Naive thymus-derived CD4-positive, alpha-beta T cell (primary cell): ENCODE measurements at places on chromosomes 7 and 10.

- no peaks in the 10 kb centered on the region for H3K36me3 ChIP-seq
- H3K4me1 ChIP-seq, result no peaks in the 10 kb centered on the region
- no peak overlapping the region for H3K4me3 ChIP-seq
- DNase-seq, result no peak
Measured at GRCh38 chr10:74691164-74691563, 135.2 kb upstream of the KAT6B start.

DNA sequence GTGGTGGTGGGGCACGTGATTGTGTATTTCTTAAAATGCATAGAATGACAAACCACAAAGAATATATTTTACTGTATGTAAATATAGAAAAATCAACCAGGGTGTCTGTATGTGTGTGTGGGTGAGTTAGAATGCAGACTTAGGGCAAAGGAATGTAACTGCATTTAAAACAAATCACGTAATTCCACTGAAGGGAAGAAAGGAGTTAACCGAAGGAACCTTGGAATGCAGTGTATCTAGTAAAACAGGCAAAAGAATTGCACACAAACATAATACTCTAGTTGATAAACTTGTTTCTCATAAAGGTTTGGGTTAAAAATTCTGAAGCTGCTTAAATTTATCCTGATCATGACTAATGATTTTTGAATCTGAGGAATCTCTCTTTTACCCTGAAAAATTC lies 134.9 kb downstream of the ADRA2A start:
- no peaks in the 10 kb centered on the region for H3K4me1 ChIP-seq
- no peaks in the 10 kb centered on the region for H3K27me3 ChIP-seq
- H3K27ac ChIP-seq, result no peak overlapping the region
- no peak for DNase-seq
- H3K36me3 ChIP-seq, result no peaks in the 10 kb centered on the region

- no peak overlapping the region for H3K27ac ChIP-seq
- DNase-seq, result no peak
- H3K4me3 ChIP-seq, result no peak overlapping the region
- H3K36me3 ChIP-seq, result no peaks in the 10 kb centered on the region
- no peaks in the 10 kb centered on the region for H3K4me1 ChIP-seq
Measured at GRCh38 chr7:119556436-119556835, 716.5 kb upstream of the KCND2 start.

DNA sequence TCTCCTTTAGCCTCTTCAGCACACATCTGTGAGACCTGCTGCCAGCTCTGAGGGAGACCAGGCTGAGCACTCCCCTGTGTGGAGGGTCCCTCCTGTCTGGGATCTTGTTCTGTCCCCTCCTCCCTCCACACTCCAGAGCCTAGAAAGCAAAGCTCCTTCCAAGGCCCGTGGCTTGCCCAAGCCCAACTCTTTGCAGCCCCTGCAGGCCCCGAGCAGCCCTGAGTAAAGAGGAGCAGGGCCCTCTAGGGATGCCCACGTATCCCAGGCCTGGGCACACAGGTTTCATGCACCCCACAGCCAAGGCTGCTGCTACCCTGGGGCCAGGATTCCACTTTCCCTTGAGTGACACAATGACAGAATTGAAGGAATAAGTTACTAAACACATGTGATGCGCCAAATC lies 24.0 kb downstream of the COBL start:
- no peak overlapping the region for H3K4me3 ChIP-seq
- H3K4me1 ChIP-seq, result no peaks in the 10 kb centered on the region
- no peak overlapping the region for H3K27ac ChIP-seq
- no peaks in the 10 kb centered on the region for H3K27me3 ChIP-seq

GRCh38 chr7:15764851-15765382 lies 78.4 kb upstream of the MEOX2 start:
- no peaks in the 10 kb centered on the region for H3K27me3 ChIP-seq
- H3K4me3 ChIP-seq, result no peak overlapping the region
- H3K36me3 ChIP-seq, result no peaks in the 10 kb centered on the region
- H3K27ac ChIP-seq, result no peak overlapping the region
- DNase-seq, result no peak

- DNase-seq, result no peak
- no peaks in the 10 kb centered on the region for H3K27me3 ChIP-seq
- H3K4me3 ChIP-seq, result no peak overlapping the region
- H3K27ac ChIP-seq, result no peak overlapping the region
- no peaks in the 10 kb centered on the region for H3K36me3 ChIP-seq
Measured at GRCh38 chr7:35513195-35513594, 181.7 kb downstream of the HERPUD2 start.

DNA sequence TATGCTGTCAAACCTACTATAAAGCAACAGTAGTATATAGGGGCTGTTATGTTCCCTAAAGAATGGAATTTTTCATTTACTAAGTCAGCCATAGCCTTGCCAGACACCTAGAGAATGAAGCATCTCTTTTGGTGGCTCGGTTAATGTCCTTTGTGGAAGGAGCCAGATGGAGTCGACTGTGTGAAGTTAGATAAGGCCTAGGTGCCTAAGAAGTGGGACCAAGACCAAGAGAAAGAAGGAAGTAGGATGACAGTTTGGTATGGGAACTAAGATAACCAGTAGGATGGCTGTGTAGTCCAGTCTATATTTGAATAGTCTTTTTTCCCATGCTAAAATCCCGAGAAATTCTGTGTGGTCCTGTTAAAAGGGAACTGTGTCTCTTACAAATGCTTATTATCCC lies 62.2 kb downstream of the REEP3 start:
- no peaks in the 10 kb centered on the region for H3K4me1 ChIP-seq
- no peaks in the 10 kb centered on the region for H3K36me3 ChIP-seq
- no peak overlapping the region for H3K27ac ChIP-seq
- no peak overlapping the region for H3K4me3 ChIP-seq
- no peaks in the 10 kb centered on the region for H3K27me3 ChIP-seq

DNA sequence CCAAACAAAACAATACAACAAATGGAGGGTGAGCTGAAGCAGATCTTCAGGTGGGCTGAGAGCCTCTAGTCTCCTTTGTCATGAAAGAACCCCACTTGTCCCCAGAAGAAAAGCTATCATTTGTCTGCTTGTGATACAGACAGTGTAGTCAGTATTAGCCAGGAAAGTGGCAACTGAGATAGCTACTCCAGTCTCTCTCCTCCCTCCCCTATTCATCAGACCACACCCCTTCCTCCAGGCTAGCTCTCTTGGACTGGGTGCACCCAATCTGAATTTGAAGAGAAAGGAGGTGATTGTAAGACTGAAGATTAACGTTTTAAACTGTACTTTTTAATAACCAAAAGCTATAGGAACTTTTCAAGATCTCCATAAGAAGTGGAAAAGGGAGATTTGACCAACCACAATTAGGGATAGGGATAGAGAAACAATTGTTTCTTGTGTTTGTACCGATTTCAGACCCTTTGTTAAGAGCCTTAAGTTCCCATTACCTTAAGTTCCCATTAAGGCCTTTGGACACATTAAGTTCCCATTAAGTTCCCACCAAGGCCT lies 14.1 kb downstream of the BMPR1A start:
- no peaks in the 10 kb centered on the region for H3K36me3 ChIP-seq
- no peaks in the 10 kb centered on the region for H3K4me1 ChIP-seq
- DNase-seq, result no peak
- no peaks in the 10 kb centered on the region for H3K27me3 ChIP-seq
- H3K4me3 ChIP-seq, result no peak overlapping the region
- H3K27ac ChIP-seq, result no peak overlapping the region

DNA sequence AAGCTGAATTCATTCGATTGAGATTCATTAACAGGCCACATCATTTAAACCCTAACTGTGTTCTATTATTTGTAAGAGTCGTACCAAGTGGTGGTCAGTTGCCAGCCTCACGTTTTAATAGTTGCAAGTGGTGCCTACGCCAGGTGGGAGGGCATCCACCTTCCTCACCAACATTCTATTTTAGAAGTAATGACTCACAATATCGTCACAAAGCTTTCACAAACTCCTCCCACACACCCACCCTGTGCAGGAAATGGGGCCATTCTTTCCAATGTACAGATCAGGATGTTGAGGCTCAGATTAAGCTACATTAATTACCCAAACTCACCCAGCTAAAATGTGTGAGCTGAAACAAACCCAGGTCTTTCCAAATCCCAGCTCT lies 77.3 kb upstream of the SAMD8 start:
- no peaks in the 10 kb centered on the region for H3K27me3 ChIP-seq
- no peaks in the 10 kb centered on the region for H3K4me1 ChIP-seq
- DNase-seq, result no peak
- no peak overlapping the region for H3K4me3 ChIP-seq
- H3K27ac ChIP-seq, result no peak overlapping the region

GRCh38 chr10:74058071-74058470 lies 60.2 kb downstream of the VCL start:
- H3K4me1 ChIP-seq, result peaks cover 15% of the 10 kb centered on the region
- no peak overlapping the region for H3K27ac ChIP-seq
- no peaks in the 10 kb centered on the region for H3K36me3 ChIP-seq
- DNase-seq, result no peak

GRCh38 chr7:89618274-89618673 lies 536.0 kb upstream of the STEAP1 start:
- no peak for DNase-seq
- no peaks in the 10 kb centered on the region for H3K36me3 ChIP-seq
- H3K4me1 ChIP-seq, result peaks cover 16% of the 10 kb centered on the region
- no peak overlapping the region for H3K27ac ChIP-seq

- no peak overlapping the region for H3K27ac ChIP-seq
- no peaks in the 10 kb centered on the region for H3K27me3 ChIP-seq
- H3K4me1 ChIP-seq, result no peaks in the 10 kb centered on the region
- no peak overlapping the region for H3K4me3 ChIP-seq
- no peaks in the 10 kb centered on the region for H3K36me3 ChIP-seq
- no peak for DNase-seq
Measured at GRCh38 chr7:3955751-3956696, 655.0 kb downstream of the SDK1 start.

DNA sequence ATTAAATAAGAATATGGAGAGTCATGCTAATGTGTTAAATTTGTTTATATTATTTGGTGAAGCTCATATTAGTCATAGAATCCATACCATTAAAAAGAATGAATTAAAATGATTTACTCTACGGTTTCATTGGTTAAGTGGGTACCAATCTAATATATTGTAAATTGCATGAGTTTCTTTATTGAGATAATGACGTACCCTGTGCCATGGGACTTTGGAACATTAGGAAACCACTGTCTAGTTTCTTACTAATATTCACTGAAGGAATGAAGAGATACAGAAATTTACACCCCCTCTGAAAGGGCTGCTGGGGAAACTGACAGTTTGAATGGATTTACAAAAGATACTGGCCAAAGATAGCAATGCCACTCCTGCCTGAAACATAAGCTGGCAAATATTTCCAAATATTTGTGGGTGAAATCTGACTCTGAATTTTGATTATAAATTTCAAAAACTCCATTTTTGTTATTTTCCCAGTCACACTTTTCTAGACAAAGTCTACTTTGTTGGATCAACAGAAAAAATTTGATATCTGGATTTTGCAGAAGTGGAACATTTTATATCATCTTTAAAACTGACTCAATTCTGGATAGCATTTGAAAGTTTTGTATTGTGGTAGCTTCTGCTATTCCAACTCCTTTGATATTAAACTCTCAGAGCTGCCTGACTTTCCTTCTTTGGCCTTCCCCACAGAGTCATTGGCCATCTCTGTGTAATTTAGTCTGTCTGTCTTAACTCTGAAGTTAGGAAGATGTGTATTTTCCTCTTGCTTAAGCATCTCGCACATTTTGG lies 22.3 kb downstream of the MDFIC start:
- peaks cover 46% of the 10 kb centered on the region for H3K4me1 ChIP-seq
- H3K27me3 ChIP-seq, result no peaks in the 10 kb centered on the region
- H3K27ac ChIP-seq, result no peak overlapping the region
- DNase-seq, result no peak

DNA sequence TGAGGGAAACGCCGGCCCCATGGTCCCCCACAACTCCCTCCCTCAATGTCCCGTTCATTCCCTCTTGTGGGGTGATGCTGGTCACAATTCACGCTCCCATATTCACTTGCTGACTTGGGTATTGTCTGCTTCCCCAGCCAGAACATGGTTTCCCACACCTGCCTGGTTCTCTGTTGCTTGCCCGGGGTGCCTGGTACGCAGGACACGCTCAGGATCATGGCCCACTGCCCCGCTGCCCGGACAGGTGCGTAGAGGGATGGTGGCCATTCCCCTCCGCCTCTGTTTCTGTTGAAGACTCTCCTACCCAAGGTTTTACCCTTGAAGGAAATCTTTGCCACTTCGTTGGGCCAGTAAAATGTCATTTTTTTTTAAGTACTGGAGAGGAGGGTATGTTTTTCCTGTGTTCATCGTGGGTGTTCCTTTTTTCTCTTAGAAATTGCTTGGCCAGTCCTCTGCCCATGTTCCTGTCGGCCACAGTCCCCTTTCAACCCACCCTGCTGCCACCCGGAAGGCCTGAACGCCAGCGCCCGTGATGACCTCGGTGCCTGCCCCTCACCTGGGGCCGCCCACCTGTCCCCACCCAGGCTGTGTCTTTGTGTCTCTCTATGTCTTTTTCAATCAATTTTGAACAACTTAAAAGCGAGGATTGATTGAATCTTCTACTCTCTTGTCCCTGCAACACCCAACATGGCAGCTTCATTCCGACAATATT lies 38.2 kb downstream of the FOXL3 start:
- no peaks in the 10 kb centered on the region for H3K4me1 ChIP-seq
- DNase-seq, result no peak
- H3K36me3 ChIP-seq, result no peaks in the 10 kb centered on the region
- no peak overlapping the region for H3K27ac ChIP-seq

GRCh38 chr10:61608255-61609033 lies 54.3 kb upstream of the CABCOCO1 start:
- H3K4me1 ChIP-seq, result no peaks in the 10 kb centered on the region
- H3K4me3 ChIP-seq, result no peak overlapping the region
- no peaks in the 10 kb centered on the region for H3K36me3 ChIP-seq
